CD4-positive, alpha-beta T cell treated with Interleukin-6 for 4 hours (primary cell): ENCODE measurements at places on chromosomes 4 and X.

- no peak for DNase-seq
Measured at GRCh38 chr4:170446782-170447181, 357.0 kb upstream of the AADAT start.

DNA sequence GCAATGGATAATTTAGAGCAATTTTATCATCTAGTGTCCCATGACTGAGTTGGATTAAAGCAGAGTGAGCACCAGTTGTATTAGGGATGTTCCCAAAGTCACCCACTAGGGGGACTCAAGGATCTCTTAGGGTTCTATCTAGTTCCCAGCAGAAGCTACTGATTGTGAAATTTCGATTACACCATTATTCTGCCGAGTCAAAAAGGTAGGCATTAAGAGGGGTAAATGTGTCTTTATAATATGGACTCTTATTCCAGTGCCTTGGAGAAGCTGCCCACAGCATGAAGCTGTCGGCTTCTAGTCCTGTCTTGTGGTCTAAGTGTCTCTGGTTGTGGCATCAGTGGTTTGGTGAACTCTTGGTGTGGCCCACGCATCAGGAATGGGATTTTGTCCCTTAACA is 53.3 kb downstream of the RGS12 start:
- DNase-seq = peak; percentile 53

- DNase-seq = no peak
Measured at GRCh38 chr4:74667944-74668343, 126.4 kb downstream of the BTC start.

DNA sequence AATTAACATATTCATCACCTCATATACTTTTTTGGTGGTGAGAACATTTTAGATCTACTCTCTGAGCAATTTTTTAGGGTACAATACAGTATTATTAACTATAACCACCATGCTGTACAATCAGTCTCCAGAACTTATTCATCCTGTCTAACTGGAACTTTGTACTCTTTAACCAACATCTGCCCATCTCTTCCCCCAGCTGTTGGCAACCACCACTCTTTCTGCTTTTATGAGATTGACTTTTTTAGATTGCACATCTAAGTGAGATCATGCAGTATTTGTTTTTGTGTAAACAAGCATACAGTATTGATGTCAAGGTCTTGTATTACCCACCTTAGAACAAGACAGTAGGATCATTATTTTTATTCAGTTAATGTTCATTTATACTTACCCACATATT is 516.8 kb downstream of the RPA4 start:
- no peak for DNase-seq
